Effector memory CD4-positive, alpha-beta T cell (primary cell): ENCODE measurements at places on chromosomes 1 and 21.
A peak's percentile ranks its signal among the peaks of the same experiment; 100 is the strongest.

GRCh38 chr1:7374563-7375160 lies 396.4 kb upstream of the VAMP3 start:
- DNase-seq, result no peak

DNA sequence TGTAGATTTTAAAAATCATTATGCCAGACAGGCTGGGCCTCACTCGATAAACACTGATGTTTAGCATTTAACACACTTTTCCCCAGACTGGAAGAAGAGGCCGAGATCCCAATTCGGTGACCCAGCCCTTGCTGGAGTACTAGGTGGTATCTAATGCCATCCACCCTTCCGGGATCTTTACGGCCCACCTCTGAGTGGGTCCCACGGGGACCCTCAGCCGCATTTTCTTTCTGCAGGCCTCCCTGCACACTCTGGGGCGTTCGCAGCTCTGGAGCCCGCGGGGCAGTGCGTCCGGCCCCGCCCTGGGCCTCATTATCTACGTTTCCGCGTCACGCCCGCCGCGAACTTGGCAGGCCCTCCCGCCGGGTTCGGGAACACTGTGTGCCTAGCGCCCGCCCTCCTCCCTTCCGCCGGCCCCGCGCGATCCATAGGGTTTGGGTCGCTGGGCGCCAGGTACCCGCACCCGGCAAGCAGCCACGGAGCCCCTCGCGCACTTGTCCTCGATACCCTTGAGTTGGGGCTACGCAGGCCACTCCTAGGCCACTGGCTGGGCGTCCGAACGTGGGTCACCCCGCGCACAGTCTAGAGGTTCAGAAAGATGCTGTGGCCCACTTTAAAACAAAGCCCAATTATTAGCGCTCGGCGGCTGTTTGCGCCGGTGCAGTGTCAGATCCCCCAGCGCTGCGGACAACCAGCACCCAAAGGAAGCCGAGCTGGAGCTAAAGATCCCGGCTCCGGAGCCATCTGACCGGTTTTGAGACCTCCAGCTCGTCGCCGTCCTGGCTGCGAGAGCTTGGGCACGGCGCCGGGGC lies 950 bp upstream of the EVA1C start:
- DNase-seq, result peak; percentile 40

GRCh38 chr1:66197785-66198184 lies 336.2 kb upstream of the SGIP1 start:
- no peak for DNase-seq

- DNase-seq, result no peak
These were observed 15.2 kb downstream of the PIP5K1A start for GRCh38 chr1:151213560-151213959.

- DNase-seq, result no peak
These were observed 58.3 kb downstream of the CD46 start for GRCh38 chr1:207810173-207810572.

DNA sequence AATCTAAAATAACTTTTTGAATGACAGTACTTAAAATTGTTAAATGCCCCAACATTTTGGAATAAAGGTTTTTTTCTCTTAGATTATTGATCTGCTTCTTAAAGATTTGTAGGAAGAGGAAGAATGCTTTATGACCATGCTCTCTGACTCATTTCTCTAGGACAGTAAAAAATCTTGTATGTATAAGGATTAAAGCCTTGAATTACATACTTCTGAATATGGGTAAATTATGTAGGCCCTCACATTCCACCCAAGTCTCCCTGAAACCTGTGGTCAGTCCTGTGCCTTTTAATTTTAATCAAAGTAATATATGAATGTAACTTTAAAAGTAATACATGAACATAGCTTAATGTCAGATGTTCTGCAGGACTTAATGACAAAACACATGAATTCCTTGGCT lies 50.5 kb downstream of the ABCD3 start:
- no peak for DNase-seq

GRCh38 chr1:2950926-2951305 lies 70.4 kb upstream of the ACTRT2 start:
- no peak for DNase-seq

DNA sequence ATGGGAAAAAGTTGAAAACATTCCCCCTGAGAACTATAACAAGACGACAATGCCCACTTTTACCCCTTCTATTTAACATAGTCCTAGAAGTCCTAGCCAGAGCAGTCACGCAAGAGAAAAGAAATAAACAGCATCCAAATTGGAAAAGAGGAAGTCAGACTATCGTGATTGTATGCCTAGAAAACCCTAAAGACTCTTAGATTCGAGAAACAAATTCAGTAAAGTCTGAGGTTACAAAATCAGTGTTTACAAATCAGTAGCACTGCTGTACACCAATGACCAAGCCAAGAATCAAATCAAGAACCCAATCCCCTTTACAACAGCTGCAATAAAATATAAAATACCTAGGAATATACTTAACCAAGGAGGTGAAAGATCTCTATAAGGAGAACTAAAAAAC lies 72.4 kb downstream of the POU2F1 start:
- DNase-seq, result no peak
